ENCODE measurements at places on chromosomes 7 and 10. TPM values are rescaled to one million over a fixed set of nuclear protein-coding genes. Genes with fewer than 3 reads are reported as not detected.

DNA sequence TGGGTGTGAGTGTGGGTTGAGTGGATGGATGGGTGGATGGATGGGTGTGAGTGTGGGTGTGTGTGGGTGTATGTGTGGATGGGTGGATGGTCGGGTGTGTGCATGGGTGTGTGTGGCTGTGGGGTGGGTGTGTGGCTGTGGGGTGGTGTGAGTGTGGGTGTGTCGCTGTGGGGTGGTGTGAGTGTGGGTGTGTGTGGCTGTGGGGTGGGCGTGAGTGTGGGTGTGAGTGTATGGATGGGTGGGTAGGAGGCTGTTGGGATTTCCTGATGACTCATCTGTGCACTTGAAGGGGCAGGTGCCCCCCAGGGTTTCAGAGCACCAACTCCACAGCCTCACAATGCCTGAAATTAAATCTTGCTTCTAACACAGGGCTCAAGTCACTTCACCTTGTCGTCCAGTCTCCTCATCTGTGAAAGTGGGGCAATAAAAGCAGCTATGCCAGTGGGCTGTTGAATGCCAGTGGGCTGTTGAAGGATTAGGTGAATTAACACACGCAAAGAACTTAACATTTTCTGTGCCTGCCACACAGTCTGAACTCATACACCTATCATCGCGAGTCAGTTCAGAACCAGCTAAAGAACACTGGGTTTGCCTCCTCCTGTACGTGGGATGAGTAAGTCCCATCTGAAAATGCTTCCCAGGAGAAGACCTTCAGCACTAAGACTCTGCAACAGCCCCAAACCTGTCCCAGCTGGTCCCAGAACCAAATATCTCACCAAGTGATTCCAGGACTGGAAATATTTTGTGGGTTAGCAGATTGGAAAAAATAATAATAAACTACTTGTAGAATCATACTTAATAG lies 32.0 kb downstream of the SFMBT2 start:
- no peaks in the 10 kb centered on the region for H3K27me3 ChIP-seq
- H3K4me1 ChIP-seq, result peaks cover 6% of the 10 kb centered on the region
- no peak for DNase-seq
- no peak overlapping the region for H3K27ac ChIP-seq
- peaks cover 6% of the 10 kb centered on the region for H3K36me3 ChIP-seq
- no peak overlapping the region for H3K4me3 ChIP-seq

The TMEM273 gene
- polyA plus RNA-seq, result 2.7 TPM

The SEMA3C gene
- not detected for polyA plus RNA-seq

The OR2A5 gene
- polyA plus RNA-seq, result not detected

- H3K4me1 ChIP-seq, result no peaks in the 10 kb centered on the region
- no peak for DNase-seq
- H3K36me3 ChIP-seq, result no peaks in the 10 kb centered on the region
- H3K27ac ChIP-seq, result no peak overlapping the region
- H3K27me3 ChIP-seq, result peaks cover 20% of the 10 kb centered on the region
- no peak overlapping the region for H3K4me3 ChIP-seq
Measured at GRCh38 chr7:4675771-4676367, 6.2 kb upstream of the FOXK1 start.

GRCh38 chr7:151631953-151632749 lies 112.5 kb upstream of the RHEB start:
- peak; percentile 87 for DNase-seq
- H3K4me1 ChIP-seq, result peaks cover 18% of the 10 kb centered on the region
- peaks cover 7% of the 10 kb centered on the region for H3K36me3 ChIP-seq

DNA sequence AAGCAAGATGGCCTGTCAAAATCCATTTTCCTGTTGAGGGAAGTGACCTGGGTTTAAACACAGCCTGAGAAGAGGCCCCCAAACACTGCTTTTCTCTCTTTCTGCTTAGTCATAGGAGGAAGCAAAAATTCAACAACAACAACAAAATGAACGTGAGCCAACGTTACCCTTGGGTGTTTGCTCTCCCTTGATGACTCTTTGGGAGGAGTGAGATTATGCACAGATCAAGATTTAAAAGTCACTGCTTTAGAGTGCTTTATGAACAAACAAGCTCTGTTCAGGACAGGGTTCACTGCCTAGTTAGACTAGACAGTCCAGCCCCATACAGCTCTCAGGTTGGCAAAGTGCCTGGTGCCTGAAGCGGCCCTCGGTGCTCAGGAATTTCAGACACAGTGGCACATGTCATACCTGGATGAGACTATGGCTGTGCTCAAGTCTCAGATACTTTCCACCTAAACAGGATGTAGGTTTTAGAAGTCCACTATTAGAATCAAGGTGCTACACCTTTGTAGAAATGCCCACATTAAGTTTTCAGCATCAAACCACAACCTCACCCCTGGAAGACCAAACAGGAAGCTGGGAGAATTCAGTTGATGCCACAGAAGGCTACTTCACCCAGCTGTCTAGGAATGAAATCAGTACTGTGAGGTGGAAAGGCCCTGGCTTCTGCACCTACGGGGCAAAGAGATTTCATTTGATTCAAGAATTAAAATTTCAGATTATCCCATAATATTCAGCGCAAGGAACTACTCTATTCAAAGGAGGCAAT lies 38.7 kb downstream of the DENND11 start:
- no peak overlapping the region for H3K4me3 ChIP-seq
- H3K27ac ChIP-seq, result no peak overlapping the region
- H3K36me3 ChIP-seq, result peaks cover 10% of the 10 kb centered on the region
- DNase-seq, result no peak
- H3K27me3 ChIP-seq, result no peaks in the 10 kb centered on the region

DNA sequence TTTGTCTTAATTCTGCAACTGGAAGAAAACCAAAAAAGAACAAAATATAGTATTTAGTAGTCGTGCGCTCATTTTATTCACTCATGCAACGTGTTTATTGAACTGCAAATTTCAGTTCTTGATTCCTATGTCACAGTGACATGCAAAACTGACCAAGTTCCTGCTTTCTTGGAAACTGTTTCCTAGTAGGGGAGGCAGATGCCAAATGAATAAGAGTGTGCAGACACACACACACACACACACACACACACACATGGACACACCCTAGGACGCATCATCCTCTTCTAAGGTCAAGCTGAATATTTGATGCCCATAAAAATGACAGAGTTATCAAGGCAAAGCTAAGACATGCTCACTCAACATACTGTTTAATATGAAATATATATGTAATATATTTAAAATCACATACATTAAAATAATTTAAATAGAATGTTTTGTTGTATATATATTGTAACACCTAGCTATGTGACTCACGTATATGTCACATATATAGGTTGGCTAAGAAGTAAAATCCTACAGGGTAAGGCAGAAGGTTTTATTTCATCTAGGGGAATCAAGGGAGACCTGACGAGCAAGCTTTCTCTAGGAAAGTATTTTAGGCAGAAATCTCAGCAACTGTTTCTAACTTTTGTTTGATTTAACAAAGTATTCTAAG lies 79.6 kb downstream of the SVIL start:
- H3K4me3 ChIP-seq, result no peak overlapping the region
- no peak for DNase-seq
- no peaks in the 10 kb centered on the region for H3K4me1 ChIP-seq
- no peaks in the 10 kb centered on the region for H3K27me3 ChIP-seq

The ZNF277 gene
- polyA plus RNA-seq, result 20.4 TPM

DNA sequence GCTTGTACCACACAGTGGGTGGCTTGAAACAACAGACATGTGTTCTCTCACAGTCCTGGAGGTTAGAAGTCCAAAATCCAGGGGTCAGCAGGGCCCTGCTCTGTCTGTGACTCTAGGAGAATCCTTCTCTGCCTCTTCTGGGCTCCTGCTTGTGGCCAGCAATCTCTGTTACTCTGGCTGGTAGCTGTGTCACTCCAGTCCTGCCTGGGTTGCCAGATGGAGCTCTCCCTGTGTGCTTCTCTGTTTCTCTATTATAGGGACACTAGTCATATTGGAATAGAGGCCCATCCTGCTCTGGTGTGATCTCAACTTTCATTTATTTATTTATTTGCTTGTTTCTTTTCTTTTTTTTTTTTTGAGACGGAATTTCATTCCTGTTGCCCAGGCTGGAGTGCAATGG lies 276.6 kb upstream of the GALNT17 start:
- DNase-seq, result no peak
- no peak overlapping the region for H3K4me3 ChIP-seq
- H3K27ac ChIP-seq, result no peak overlapping the region

GRCh38 chr7:44052771-44053365 lies 8.4 kb downstream of the DBNL start:
- no peaks in the 10 kb centered on the region for H3K27me3 ChIP-seq
- no peak overlapping the region for H3K27ac ChIP-seq
- no peaks in the 10 kb centered on the region for H3K36me3 ChIP-seq
- peak overlapping the region; percentile 20 for H3K4me3 ChIP-seq
- H3K4me1 ChIP-seq, result peaks cover 79% of the 10 kb centered on the region

- peaks cover 23% of the 10 kb centered on the region for H3K4me1 ChIP-seq
- peak overlapping the region; percentile 86 for H3K4me3 ChIP-seq
- peak overlapping the region; percentile 98 for H3K27ac ChIP-seq
- no peaks in the 10 kb centered on the region for H3K27me3 ChIP-seq
- H3K36me3 ChIP-seq, result no peaks in the 10 kb centered on the region
- no peak for DNase-seq
Measured at GRCh38 chr10:23437963-23438546, 820 bp upstream of the OTUD1 start.

The FRAT1 gene
- 15.7 TPM for polyA plus RNA-seq

- H3K27me3 ChIP-seq, result no peaks in the 10 kb centered on the region
- no peaks in the 10 kb centered on the region for H3K36me3 ChIP-seq
- H3K27ac ChIP-seq, result no peak overlapping the region
- DNase-seq, result no peak
- H3K4me1 ChIP-seq, result no peaks in the 10 kb centered on the region
Measured at GRCh38 chr7:132461032-132461592, 115.2 kb downstream of the PLXNA4 start.

- H3K27me3 ChIP-seq, result no peaks in the 10 kb centered on the region
- no peak for DNase-seq
- peaks cover 5% of the 10 kb centered on the region for H3K36me3 ChIP-seq
- H3K4me3 ChIP-seq, result no peak overlapping the region
- H3K27ac ChIP-seq, result no peak overlapping the region
- no peaks in the 10 kb centered on the region for H3K4me1 ChIP-seq
Measured at GRCh38 chr7:140384894-140385545, 13.3 kb downstream of the SLC37A3 start.

The ASB4 gene
- polyA plus RNA-seq, result not detected

The RARRES2 gene
- polyA plus RNA-seq, result not detected

The C10orf62 gene
- not detected for polyA plus RNA-seq

DNA sequence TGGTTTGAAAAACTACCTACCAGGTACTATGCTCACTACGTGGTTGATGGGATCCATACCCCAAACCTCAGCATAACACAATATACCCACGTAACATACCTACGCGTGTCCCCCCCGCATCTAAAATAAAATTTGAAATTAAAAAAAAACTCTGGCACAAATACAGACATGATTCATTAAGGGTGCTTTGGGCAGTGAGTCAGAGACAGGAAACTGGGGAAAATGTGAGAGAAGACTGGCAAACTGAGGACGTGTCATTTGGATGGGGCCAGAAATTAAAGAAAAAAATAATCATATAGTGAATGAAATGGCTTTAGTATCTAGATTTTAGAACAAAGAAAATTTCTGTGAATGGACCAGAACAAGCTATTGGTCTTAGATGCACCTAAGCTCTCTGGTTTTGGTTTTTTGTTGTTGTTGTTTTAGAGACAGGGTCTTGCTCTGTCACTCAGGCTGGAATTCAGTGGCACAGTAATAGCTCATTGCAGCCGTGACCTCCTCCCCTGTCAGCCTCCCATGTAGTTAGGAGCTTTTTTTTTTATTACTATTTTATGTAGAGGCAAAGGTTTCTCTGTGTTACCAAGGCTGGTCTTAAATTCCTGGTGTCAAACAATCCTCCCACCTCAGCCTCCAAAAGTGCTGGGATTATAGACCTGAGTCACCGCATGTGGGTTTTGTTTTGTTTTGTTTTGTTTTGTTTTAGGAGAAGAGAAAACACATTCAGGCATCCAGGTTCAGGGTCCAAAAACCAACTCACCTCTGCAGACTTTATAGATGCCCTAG lies 5.9 kb upstream of the PRSS58 start:
- H3K27me3 ChIP-seq, result peaks cover 7% of the 10 kb centered on the region
- H3K4me3 ChIP-seq, result no peak overlapping the region
- H3K4me1 ChIP-seq, result no peaks in the 10 kb centered on the region
- no peak for DNase-seq
- no peak overlapping the region for H3K27ac ChIP-seq

GRCh38 chr10:22657024-22657423 lies 57.4 kb downstream of the PIP4K2A start:
- no peaks in the 10 kb centered on the region for H3K27me3 ChIP-seq
- no peaks in the 10 kb centered on the region for H3K36me3 ChIP-seq
- no peak for DNase-seq

DNA sequence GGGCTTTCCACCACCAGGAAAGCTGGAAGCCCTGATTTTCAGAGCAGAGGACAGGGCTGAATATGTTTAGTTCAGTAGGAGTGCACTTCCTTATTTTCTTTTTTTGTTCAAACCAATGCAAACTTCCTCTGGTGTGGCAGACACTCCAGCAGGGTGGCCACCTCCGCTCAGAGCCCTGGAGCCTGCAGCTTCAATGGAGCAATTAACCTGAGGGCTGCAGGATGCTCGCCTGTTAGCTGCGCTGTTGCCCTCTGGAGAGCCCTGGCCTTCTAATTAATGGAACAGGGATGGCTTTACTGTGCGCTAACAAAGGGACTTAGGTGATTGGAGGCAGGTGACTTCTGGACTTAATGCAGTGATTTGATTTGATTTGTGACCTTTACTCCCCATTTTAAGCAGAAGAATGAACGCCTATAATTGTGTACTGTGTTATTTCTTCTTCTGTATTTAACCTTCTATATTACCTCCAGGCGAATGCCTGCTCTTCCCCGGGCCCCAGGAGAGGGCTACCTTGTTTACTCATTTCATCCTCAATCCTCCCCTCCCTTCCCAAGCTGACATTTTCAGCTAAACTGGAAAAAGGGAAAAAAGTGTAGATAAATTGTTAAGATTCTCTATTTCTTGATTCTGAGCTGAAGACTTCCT lies 123.0 kb upstream of the CTBP2 start:
- peaks cover 63% of the 10 kb centered on the region for H3K27me3 ChIP-seq
- H3K4me3 ChIP-seq, result no peak overlapping the region
- H3K36me3 ChIP-seq, result no peaks in the 10 kb centered on the region
- DNase-seq, result no peak
- H3K27ac ChIP-seq, result no peak overlapping the region
- peaks cover 4% of the 10 kb centered on the region for H3K4me1 ChIP-seq

The SFTPA1 gene
- polyA plus RNA-seq, result not detected
